Kidney epithelial cell (primary cell): ENCODE measurements at places on chromosomes 7 and 10.

DNA sequence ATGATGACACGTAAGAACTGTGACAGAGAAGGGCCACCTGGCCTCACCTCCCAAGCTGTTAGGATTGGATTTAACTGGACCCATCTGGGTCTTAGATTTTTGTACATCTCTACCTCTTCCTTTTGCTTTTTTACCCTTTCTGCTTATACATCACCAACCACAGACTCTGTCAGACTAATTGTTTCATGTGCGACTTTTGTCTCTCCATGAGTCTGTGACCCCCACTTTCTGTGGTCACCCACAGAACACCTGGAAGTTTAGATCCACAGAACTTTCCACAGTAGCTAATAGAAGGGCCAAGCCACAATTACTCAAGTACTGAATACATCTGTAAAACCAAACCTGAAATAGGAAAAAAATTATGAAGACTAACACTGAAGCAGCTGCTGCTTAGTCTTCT, 23.1 kb downstream of the SEC31B start:
- no peak for DNase-seq

GRCh38 chr7:91504919-91505318, 240.7 kb downstream of the FZD1 start:
- DNase-seq: no peak

- DNase-seq: no peak
Observed at GRCh38 chr7:156179872-156180390, 367.7 kb upstream of the SHH start.

- DNase-seq: no peak
Observed at GRCh38 chr10:60728056-60728455, 50.2 kb upstream of the CDK1 start.

DNA sequence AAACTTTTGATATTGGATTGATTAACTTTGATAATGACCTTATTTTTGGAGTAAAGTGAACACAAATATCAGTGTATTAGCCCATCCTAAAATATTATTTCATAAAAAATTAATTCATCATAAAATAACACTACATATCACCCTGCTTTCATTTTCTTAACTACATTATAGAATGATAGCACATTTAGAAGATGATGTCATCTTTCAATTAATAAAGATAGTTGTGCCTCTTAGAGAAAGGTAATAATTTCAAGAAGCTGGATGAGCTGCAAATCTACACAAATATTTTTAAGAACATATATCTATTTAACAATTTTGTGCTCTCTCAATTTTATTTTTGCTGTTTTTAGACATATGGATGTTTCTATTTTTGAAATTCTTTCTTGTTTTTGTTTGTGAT, 126.1 kb downstream of the CNTNAP2 start:
- no peak for DNase-seq

DNA sequence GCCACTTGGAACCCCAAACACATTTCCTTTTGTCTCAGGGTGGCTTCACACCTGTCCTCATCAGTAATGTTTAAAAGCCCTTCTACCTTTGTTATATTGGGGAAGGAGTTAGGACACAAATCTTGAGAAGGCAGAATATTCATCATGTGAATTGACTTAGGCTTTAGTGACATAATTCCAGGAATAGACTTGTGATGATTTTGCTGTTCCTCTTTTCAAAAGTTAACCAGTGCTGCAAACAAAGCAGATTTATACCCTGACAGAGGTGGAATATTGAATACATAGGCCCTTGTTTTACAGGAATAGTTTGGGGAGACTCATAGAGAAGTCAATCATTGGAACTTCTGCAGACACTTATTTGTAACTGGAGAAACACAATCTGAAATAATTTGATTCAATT, 27.0 kb downstream of the ZNF786 start:
- DNase-seq: no peak

DNA sequence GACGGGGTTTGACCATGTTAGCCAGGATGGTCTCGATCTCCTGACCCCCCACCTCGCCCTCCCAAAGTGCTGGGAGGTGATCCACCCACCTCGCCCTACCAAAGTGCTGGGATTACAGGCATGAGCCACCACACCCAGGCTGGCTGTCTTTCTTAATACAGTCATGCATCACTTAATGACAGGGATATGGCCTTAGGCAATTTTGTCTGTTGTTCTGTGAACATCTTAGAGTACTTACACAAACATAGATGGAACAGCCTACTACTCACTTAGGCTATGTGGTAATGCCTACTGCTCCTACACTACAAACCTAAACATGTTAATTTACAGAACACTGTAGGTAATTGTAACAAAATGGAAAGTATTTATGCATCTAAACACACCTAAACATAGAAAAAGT, 106.6 kb upstream of the KCNMA1 start:
- no peak for DNase-seq

- DNase-seq: no peak
Observed at GRCh38 chr7:43649755-43650274, 66.9 kb downstream of the STK17A start.

GRCh38 chr7:40033826-40034225, 83.8 kb downstream of the CDK13 start:
- DNase-seq: no peak

DNA sequence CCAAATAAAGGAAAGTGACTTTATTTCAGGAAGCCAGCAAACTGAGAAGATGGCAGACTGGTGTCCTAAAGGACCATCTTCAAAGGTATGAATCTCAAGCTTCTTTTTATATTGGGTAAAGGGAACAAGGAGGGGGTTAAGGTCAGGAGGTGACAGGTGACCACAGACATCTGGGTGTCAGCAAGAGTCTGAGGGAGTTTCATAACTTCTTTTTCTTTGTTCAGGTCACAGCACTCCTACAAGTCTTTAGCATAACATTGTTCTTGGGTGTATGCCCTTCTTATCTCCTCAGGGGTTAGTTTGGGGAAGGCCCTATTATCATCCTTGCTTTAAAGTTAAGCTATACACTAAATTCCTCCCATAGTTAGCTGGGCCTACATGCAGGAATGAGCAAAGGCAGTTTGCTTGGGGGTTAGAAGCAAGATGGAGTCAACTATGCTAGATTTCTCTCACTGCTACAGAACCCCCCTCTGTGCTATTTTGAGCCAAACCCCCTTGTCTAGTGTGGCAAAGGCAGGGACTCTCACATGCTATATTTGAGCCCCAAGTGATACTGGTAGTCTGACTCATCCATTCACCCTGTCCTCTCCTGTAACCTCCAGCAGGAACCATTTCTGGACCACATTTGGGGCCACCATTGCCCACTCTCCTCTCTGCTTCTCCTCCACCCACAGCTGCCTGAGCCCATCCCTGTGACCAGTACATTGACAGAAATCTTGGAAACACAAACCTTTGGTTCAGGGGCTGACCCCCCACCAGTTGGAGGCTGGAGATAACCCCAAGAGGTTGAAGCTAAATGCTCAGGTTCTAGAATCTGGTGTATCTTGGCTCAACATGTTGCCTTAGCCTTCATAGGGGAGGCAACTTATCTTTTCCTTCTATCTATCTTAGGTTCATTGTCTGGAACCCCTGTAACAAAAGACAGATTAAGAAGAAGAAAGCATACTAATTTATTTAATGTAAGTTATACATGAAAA, 55.5 kb upstream of the LRGUK start:
- no peak for DNase-seq

DNA sequence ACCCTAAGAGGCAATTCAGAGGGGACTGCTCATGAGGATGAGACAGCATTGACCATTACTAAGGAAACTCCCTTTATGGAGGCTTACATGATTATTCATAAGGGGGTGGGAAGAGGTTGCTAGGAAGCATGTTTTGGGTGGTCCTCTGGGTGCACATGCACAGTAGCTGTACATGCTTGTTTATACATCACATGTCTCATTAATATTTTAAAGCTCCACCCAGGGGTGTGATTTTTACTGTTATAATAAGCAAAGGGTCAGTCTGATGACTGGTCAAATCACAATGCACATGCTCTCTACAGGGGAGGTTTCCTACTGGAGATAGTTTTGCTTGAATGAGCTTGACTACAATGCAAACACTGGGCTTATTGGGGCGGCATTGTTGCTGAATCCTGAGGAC, 23.8 kb upstream of the PPP1R9A start:
- no peak for DNase-seq

DNA sequence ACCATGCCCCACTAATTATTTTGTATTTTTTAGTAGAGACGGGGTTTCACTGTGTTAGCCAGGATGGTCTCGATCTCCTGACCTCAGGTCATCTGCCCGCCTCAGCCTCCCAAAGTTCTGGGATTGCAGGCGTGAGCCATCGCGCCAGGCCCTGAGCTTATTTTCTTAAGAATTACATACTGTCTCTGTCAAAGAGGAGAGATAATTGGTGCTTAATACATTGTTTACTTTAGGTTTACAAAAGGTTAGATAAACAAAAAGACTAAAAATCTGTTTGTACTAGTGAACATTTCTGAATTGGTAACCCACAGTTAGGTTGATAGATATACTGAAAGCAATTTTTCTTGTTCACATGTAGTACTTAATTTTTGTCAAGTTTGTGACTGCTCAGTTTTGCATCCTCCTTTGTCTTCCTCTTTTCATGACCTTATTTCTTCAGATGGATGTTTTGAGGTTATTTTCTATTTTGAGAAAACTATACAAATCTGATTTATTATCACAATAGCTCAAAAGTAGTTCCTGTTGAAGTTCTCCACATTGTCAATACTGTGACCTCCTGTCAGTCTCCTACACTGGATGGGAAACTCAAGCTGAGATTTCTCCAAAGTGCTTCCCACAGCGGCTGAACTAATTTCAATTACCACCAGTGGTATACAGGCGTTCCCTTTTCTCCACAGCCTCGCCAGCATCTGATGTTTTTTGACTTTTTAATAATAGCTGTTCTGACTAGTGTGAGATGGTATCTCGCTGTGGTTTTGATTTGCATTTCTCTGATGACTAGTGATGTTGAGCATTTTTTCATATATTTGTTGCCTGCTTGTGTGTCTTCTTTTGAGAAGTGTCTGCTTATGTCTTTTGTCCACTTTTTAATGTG, 22.5 kb downstream of the HHEX start:
- no peak for DNase-seq

GRCh38 chr7:80294346-80294745, 159.7 kb downstream of the GNAI1 start:
- no peak for DNase-seq

DNA sequence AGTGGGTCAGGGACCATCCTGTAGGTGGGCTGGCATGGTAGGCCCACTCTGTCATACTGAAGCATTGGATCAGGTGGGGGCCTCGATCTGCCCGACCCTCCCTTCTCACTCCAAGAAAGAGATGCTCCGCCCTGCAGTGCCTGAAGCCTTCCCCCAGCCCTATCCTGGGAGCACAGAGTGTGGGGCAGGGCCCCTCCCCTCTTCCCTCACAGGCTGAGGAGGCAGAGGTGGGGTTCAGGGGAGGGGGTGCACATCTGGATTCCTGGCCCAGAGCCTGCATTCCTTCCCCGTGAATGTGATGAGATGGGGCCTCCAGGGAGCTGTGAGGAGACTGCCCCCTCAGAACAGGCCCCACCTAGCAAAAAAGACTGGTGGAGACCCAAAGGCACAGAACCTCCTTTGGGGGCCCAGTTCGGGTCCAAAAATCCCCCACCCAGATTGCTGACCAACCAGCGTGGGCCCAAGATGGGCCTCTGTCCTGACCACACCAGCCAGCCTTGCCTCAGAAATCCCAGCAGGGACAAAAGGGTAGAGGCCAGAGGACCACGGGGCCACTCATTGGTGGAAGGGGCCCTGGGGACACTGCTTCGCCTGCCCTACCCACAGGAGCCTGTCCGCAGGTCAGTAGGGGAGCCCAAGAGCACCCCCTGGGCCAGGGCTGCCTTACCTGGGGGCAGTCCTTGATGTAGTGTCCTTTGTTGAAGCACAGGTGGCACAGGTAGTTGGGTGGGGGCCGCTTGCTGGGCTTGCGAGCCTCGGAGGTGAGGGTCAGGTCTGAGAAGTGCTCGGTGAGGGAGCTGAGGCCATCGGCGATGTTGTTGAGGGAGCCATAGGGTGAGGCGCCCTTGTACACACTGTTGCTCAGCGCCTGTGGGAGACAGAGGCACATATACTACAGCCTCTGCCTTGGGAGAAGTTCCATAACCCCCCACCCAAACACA, 13.3 kb downstream of the ZCCHC24 start:
- no peak for DNase-seq

GRCh38 chr7:14236834-14237233, 247.4 kb upstream of the ETV1 start:
- no peak for DNase-seq

GRCh38 chr7:30474893-30475292, 3.7 kb downstream of the NOD1 start:
- no peak for DNase-seq

GRCh38 chr10:62635127-62635526, 169.4 kb upstream of the ADO start:
- DNase-seq: no peak

DNA sequence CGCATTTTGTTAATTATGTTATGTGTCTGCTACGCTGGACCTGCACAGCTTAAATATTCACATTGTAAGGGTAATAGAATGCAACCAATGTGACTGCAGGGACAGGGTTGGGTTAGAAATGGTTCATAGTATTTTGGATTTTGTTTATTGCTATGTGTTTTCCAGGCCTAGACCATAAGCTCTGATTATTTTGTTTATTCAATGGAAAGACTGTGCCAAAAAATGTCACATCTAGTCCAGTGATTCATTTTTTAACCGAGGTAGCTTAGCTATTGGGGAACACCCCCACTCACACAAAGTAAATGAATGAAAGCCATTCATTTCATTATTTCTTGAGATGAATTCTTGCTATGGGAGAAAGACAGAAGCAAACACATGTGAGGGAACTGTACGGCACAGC, 516.5 kb upstream of the ANKRD30A start:
- no peak for DNase-seq
